ENCODE measurements at places on chromosomes 12 and 14.

DNA sequence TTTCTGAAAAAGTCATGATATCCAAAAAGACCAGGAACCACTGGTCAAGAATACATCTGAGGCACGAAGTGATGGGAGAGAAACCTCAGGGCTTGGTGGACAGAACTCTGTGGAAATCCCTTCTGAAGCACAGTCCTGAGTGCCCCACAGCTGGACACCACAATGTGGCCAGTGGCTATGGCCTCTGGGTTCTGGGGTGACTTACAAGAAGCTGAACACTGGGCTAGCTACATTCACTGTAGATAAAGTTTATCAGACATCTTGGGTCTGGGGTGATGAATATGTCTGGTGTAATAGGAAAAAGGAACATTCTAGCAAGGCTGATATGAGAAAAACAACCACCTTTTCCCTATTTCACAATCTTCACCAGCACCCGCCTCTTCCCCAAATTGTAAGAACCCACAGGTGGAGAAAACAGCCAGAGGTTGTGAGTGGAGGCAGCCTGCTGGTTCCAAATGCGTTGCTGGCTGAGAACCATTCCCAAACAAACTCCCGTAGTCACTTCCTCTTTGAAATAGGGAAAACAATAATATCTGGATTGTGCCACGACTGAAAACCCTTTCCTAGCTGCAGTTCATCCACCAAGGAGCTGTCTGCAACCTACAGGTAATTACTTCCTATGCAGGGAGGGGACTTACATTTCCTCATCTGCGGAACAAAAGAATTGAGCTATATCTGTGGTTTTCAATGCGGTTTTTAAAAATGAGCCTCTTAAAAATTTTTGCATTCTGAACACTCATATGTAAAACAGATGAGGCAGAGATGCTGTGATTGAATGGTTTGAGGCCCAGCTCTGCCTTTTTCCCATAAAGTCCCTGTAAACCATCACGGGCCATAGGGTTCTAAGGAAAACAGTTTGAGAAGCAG lies 193.6 kb downstream of the SLC41A2 start:
- DNase-seq, result no peak

DNA sequence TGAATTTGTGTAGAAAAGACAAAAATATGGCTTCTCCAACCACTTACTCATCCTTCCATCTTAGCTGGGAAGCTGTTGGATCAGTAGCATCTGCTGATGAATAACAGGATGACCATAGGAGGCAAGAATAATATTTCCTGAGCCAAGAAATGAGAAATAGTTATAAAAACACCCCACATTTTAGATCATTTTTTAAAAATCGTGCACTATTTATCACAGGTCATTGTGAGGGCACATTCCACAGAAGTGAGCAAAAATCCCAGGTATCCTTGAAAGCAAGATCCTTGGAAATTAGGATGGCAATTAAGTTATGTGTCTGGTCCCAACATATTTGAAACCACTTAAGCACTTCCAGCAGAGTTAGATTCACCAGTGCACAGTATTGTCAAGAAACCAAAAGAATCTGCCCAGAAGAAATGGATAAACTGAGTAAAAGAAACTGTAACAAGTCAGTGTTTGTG lies 8.4 kb downstream of the FAR2 start:
- peak; percentile 56 for DNase-seq

GRCh38 chr14:94673781-94674231 lies 61.6 kb downstream of the SERPINA3 start:
- no peak for DNase-seq

- peak; percentile 87 for DNase-seq
Measured at GRCh38 chr12:27193854-27194544, 50.1 kb upstream of the STK38L start.

- no peak for DNase-seq
Measured at GRCh38 chr12:120316798-120317223, 10.8 kb downstream of the PLA2G1B start.

DNA sequence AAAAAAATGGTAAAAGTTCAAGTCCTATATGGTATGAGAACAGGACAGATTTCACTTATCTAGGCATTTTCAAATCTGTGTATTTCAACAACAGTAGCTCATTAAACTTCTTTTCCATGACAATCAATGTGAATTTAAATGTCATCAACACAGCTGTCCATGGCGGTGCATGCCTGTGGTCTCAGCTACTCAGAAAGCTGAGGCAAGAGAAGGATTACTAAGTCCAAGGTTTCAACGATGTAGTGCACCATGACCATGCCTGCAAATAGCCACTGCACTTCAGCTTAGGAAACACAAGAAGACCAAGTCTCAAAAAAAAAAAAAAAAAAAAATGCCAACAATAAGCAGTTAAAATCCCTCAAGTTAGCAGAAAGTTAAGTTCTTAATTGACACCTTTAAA lies 214.6 kb downstream of the C12orf50 start:
- DNase-seq, result no peak

- no peak for DNase-seq
Measured at GRCh38 chr14:54000341-54000811, 43.8 kb upstream of the BMP4 start.

- DNase-seq, result no peak
Measured at GRCh38 chr12:111451649-111452129, 46.0 kb downstream of the SH2B3 start.

DNA sequence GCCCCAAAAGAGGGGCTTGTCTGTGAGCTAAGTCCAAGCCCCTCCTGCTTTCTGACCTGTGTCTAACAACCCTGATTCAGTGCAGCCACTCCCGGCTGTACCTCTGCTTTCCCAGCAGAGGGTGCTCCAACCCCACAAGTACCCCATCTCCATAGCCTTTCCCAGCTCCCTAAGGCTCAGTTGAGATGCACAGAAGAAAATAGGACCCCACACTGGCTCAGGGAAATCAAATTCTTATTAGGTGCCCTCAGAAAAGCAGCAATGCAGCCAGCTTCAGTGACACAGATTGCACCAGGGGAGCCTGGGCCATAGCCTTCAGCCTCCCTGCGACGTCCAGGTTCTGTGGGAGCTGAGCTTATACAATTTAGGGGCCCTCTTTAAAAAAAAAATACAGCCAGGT lies 49.9 kb downstream of the LRRC74A start:
- peak; percentile 24 for DNase-seq

DNA sequence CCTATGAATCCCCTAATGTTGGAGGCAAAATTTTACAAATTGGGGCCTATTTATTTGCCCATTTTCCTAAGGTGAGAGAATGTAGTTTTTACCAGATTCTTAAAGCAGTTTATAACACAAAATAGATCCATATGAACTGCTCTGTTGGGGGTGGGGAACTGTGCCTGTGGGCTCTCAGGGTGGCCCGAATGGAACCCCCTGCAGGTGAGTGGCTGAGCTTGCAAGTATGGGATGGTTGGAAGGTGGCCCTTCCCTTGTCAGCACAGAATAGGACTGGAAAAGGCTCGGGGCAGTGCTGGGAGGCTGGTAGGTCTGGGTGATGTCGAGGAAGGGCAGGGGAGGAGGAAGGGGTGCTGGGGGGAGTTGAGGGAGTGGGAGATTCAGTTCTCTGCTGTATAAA lies 4.9 kb downstream of the VSX2 start:
- DNase-seq, result no peak

GRCh38 chr12:19409376-19409775 lies 29.9 kb upstream of the AEBP2 start:
- no peak for DNase-seq

GRCh38 chr12:89234324-89235114 lies 117.8 kb downstream of the DUSP6 start:
- DNase-seq, result no peak

GRCh38 chr14:68178282-68178681 lies 358.7 kb downstream of the RAD51B start:
- DNase-seq, result no peak

DNA sequence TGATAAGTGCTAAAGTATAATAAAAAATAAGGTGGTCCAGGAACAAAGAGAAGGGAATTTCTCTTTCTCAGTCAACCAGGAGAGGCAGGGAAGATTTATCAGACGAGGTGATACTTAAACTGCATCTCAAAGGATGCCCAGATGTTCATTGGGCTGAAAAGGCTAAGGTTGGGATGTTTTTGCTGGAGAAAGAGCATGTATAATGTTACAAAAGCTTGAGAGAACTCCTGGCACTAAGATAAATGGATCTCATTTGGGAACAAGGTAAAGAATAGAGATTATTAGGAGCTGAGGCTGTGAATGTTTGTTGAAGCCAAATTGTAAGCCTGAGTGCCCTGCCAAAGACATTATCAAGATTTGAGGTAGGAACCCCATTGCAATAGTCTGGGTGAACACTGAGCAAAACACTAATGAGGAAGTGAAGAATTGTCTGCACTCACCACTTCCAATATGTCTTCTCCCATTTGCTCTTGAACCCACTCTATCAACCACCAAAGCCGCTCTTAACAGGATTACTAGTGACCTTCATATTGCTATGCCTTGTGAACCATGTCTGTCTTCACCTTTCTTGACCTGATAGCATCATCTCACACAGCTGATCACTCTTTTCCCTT lies 149.0 kb upstream of the ARID2 start:
- DNase-seq, result no peak

- no peak for DNase-seq
Measured at GRCh38 chr14:73630009-73630780, 14.6 kb upstream of the DNAL1 start.

DNA sequence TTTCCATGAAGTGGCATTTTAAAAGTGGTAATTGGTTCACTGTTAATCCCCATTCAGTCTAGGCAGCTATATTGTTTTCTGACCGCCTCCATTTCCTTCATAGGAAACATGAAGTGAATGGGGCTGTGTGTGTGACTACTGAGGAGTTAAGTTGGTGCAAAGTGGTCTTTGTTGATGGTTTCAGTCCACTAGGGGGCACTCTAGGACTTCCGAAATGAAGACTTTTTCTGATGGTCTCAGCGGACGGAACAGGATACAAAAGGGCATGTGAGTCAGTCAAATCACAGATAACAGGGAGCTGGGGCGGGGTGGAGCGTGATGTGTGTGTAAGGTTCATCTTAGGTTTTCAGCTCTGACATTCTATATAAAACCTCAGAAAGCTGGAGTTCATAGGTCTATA lies 240.1 kb upstream of the OR4E1 start:
- no peak for DNase-seq

DNA sequence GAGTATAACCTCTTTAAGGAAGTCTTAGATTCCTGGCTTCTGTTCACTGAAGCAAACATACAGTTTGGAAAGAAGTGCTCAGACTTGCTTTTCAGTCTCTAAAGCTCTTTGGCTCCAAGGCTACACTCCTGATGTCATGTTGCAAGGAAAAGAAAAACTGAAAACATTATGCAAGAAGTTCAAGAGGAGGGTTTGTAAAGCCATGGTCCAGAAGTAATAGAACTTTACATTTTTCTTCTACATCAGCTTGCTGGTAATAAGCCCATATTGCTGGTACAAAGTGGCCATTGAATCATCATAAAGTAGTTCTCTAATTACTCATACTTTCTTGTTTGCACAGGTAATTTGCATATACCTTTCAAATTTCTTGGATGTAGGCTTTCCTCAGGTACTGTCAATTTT lies 83.6 kb downstream of the BBS10 start:
- DNase-seq, result no peak

GRCh38 chr12:16618256-16618655 lies 12.3 kb upstream of the LMO3 start:
- DNase-seq, result no peak

DNA sequence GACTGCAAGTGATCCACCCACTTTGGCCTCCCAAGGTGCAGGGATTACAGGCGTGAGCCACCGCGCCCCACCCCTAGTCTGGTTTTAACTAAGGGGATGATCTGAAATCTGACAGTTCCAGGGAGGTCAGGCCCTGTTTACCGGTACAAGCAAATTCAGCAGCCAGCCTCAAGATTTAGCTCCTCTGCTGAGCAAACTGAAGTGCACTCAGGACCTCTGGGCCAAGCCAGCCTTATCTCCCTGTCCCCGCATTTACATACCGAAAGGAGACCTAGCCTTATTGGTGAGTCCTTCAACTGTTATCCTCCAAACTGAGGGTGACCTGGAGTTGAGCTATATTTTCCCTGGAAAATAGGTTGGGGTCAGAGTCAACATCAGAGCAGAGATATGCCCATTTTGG lies 835 bp upstream of the ABHD4 start:
- DNase-seq, result no peak

DNA sequence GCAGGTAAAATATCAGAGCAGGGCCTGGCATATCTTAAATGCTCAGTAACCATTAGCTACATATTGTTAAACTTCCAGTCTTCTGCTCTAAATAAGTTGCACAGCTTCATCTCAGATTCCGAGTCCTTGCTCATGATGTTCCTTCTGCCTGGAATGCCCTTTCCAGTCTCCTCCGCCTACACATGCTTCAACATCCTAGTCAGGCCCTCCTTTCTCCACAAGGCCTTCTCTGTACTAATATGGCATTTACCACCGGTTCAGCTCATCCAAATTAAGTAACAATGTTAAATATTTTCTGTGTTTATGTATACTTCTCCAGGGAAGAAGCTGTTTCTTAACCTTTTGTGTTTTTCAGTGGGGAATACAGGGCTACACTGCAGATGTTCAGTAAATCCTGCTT lies 8.5 kb downstream of the DHH start:
- DNase-seq, result peak; percentile 16

DNA sequence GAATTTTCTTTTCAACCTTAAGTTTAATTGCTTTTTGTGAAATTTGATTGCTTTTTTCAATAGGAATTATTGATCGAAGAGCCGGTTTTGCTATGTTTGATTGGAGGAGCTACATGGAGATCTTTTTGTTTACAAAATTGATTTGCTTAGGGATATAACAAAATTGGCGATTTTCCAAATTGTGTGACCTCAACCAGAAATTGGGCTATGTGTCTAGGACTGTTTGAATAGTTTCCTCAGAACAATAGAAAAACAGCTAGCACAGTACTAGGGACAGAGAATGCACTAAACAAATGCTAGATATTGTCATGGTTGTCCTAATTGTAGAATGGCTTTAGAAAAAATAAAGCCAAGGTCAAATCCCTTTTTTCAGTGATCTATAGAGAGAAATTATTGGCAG lies 2.4 kb downstream of the SLC17A8 start:
- DNase-seq, result no peak

All from AG04449 (cell line).